NCI-H460 (cell line): ENCODE measurements at places on chromosomes 4 and X.

GRCh38 chr4:78477276-78477675 is 74.3 kb upstream of the ANXA3 start:
- DNase-seq: no peak

DNA sequence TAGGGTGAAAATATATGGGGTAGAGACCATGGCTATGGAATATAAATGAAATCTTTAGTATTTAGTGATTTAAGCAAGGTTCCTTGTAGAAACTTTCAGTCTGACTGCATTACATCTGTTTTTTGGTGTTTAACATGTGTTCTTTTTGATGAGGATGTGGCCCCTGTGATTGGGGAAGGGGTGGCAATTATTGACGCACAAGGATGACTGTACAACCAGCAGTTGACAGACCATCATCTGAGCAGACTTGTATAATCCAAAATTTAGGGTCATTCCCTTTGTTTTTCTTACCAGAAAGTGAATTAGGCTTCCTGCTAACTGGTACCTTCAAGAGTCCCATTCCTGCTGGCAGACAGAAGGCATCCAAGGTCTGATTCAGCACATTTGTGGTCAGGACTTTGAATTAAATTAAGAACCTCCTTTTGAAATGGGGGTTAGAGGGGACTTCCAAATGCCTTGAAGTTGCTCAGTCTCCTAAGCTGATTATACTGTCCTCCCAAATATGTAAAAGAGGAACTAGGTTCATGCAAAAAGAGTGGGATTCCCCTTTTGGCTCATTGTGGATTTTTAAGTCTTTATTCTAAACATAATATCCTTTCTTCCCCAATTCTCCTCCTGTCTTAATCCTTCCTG is 112.4 kb upstream of the CXCL13 start:
- no peak for DNase-seq

- DNase-seq: peak; percentile 16
These were observed 118.2 kb downstream of the NAF1 start for GRCh38 chr4:163048447-163048846.

GRCh38 chrX:24259544-24260240 is 54.2 kb downstream of the SUPT20HL2 start:
- DNase-seq: peak; percentile 59

DNA sequence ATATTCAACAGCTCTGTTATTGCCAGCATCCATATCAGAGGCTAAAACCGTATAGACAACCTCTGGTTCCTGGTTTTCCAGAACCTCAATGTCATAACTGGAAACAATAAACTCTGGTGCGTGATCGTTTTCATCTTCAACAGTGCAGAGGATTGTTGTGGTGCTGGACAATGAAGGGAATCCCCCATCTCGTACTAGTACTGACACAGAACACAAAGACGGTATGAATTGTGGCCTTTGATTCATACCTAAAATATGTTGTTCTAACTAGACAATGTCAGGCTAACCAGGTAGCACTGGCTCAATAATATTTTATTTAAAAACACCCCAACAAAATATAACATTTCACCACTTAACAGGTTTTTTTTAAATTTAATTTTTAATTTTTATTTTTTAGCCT is 186.9 kb downstream of the DCHS2 start:
- no peak for DNase-seq
